ENCODE measurements at places on chromosomes 13 and 19. TPM values are rescaled to one million over a fixed set of nuclear protein-coding genes. Genes with fewer than 3 reads are reported as not detected.

DNA sequence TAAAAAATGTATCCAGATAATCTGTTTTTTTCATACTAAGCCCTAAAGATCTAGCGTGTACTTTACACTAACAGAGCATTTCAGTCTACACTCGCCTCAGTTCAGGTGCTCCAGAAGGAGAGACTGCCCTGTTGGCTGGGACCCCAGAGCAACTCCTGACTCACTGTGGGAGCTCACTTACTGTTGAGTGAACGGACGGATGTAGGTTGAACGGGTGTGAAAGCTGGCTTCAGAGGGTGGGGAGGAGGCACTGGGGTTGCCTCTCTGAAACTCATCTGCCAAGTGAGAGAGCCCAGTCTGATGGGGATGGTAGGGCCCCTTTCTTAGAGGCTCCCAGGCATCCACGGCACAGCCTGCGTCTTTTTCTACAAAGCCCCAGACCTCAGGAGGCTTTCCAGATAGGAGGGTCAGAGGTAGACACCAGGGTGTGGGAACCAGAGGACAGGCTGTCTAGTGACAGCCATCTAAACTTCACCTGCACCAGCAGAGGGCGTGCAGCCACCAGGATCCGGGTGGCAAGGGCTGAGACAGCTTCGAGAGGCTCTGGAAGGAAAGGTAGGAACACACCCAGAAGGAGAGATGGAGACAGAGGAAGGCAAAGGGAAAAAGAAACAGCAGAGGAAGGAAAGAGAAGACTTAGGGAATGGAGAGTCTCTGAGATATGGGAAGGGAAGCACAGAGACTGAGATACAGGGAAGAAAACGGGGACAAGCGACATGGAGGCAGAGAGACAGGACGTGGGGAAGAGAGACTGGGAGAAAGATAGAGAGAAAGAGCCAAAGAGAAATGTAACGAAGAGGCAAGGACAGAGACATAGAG lies 3.7 kb downstream of the KASH5 start:
- DNase-seq: peak; percentile 84

GRCh38 chr19:35608251-35608650 lies 4.3 kb upstream of the HAUS5 start:
- DNase-seq: no peak

DNA sequence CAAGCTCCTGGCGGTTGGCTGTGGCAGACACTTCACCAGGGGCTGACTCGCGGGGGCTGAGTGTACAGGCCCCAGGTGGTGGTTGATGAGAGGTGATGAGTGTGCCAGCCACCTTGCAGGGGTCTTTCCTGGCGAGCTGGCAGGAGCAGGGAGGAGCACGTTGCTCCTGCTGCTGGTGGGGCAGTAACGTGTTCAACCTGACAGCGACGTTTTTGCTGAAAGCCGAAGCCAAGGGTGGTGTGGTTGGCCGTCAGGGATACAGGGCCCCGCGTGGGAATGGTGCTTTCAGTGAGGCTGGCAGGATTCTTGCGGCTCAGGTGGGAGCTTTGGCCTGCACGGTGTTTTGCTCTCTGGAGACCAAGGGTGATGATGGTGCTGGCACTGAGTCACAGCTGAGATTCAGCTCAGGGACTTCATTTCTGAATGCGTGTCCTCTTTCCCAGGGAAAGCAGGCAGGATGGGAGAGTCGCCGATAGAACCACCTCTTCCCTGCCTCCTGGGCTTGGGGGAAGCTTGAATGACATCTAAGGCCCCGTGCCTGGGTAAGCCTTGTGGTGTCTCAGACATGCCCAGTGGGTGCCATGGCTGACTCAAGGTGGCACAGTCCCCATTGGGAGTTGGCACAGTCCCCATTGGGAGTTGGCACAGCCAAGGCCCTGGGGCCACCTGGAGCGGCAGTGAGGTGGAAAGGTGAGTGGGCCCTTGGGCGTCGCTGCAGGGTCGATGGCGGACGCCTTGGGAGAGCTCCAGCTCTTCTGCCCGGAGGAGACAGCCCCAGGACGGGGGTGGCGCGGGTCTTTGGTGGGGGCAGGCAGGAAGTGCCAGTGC lies 8.8 kb downstream of the DAZAP1 start:
- DNase-seq: no peak

DNA sequence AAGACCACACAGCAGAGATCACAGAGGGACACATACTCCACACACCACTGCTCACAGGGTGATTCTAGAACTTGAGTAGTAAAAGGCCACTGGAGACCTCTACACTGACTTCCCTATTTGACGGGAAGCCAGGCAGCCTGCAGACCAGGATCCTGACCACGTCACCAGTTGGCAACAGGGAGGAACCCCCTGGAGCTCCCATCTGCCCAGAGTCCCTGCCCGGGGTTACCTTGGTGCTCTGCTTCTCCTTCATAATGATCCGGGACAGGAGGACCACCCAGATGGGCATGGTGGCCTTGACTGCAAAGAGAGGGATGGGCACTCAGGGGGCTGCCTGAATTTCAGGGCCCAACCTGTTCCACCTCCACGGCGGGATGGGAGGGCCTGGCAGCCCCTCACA lies 932 bp downstream of the SLC35E1 start:
- no peak for DNase-seq

DNA sequence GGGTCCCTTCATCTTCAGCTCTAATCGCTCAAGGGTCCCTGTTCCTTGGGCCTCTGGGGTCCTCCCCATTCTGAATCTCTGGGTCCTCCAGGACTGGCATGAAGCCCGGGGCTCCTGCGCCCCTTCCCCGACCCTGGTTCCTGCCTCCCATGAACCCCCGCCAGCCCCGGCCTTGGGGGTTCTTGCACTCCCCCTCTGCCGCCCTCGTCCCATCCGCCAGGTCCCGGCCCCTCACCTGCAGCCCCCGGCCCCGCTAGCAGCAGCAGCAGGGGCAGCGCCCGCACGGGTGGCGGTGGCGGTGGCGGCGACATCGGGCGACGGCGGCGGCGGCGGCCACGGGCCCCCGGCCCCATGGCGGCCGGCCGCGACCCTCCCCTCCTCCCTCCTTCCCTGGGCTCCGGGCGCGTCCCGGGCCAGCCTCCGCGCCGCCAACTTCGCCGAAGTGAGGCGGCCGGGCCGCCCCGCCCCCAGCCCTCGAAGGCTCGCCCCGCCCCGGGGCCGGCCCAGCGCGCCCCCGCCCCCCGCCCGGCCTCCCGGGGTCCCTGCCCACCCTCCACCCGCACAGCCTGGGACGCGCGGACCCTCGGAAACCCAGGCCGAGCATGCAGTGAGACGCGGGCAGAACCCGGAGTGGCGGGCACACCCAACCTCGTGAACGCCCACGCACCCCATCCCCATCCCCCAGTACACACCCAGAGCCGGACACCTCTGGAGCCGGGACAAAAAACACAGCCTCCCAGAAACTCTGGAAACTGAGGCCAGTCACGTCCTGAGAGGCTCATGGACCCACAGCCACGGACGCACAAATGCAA lies at the start of gene NOTCH3:
NOTCH3 (minus strand) TSS at position 443 of the 812 bp plus-strand sequence; CDS start at position 353, 90 bp downstream.
- DNase-seq: no peak

- no peak for DNase-seq
Observed at GRCh38 chr13:47549219-47549752, 451.8 kb downstream of the SUCLA2 start.

GRCh38 chr19:43773725-43774102 lies 7.1 kb downstream of the KCNN4 start:
- DNase-seq: no peak

- no peak for DNase-seq
Observed at GRCh38 chr13:41645331-41645730, 188.0 kb downstream of the RGCC start.

- no peak for DNase-seq
Observed at GRCh38 chr13:113632706-113633484, 25.1 kb downstream of the ATP4B start.

- DNase-seq: no peak
Observed at GRCh38 chr13:50724438-50724837, 119.1 kb downstream of the DLEU7 start.

RYR1 gene
- total RNA-seq: 1.3 TPM

ERF gene
- 37.4 TPM for total RNA-seq

LIM2 gene
- not detected for total RNA-seq

TMEM221 gene
- total RNA-seq: not detected

Data from cardiac septum (tissue), 1 donor.